ENCODE measurements at places on chromosomes 11 and 22.
A peak's percentile ranks its signal among the peaks of the same experiment; 100 is the strongest.

DNA sequence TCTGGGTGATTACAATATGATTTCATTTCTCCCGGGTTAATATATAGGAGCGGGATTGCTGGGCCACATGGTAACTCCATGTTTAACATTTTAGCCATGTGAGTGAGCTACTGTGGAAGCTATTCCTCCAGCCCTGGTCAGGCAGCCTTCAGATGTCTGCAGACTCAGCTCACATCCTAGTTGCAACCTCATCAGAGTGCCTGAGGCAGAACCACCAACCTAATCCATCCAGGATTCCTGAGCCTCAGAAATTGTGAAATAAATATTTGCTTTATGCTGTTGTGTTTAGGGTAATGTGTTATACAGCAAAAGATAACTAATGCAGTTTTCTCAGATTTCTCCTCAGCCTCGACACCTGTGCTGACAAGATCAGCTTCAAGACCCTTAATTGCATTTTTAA lies 676.8 kb downstream of the OPCML start:
- no peak for DNase-seq

GRCh38 chr11:58688789-58689503 lies 42.8 kb downstream of the GLYAT start:
- no peak for DNase-seq

- peak; percentile 63 for DNase-seq
Measured at GRCh38 chr11:117071344-117071787, 26.9 kb downstream of the SIK3 start.

DNA sequence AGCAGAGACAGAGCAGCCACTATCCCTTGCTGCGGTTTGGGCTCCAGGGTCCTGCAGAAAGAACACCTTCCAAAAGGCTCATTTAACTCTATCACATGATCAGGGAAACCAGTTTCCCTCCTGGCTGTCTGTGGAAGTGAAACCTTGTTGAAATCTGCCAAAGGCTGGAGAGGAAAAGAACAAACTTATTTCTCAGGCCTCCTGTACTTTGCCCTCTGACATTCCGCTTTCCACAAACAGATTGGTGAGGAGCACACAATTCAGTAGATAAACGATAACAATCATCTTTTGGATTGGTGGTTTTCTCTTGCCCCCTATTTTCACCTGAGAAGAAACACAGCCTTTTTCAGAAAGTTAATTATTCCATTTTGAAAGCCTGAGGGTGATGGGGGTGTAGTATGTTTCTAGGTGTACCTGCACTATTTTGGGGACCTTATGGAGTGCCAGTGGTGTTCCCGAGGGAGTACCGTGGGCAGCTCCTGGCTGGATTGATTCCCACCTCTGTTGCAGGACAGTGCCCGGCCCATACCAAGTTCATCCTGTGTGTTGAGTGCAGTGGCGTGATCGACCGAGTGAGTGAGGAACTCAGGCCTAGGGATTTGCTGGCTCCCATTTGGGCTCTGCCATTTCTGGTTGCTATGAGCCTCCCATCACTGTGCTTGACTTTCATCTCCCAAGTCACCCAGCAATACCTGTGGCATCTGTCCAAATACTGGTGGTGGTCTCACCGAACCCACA lies 102.0 kb downstream of the TBC1D22A start:
- DNase-seq = no peak

DNA sequence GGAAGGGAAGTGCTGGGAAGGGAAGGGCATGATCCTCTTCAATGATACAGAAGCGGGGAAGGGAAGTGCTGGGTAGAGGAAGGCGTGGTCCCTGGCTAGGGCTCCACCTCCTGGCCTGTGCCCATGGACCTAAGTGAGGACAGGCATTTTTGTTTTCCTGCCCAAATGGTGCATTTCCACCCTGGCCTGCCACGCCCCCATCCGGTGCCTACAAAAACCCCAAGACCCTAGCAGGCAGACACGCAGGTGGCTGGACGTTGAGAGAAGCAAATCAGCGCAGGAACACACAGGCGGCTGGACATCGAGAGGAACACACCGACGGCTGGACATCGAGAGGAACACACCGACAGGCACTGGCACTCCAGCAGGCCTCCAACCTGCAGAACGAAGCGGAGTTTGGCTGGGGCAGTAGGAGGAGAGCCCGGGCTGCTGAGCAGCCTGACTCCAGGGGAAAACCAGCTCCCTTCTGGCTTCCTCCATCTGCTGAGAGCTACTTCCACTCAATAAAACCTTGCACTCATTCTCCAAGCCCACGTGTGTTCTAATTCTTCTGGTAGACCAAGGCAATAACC lies 628.3 kb downstream of the BUD13 start:
- DNase-seq = no peak

DNA sequence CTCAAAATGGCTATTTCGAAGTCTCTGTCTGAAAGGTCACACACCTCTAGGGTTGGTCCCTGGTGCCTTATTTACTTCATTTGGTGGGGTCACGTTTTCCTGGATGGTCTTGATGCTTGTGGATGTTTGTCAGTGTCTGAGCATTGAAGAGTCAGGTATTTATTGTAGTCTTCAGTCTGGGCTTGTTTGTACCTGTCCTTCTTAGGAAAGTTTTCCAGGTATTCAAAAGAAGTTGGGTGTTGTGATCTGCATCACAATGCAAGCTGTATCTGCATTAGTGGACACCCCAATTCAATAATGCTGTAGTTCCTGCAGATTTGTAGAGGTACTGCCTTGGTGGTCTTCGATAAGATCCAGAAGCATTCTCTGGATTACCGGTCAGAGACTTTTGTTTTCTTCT lies 63.5 kb upstream of the TP53AIP1 start:
- DNase-seq = no peak

- DNase-seq = no peak
Measured at GRCh38 chr11:11476499-11476898, 123.4 kb upstream of the CSNK2A3 start.

GRCh38 chr11:64222651-64223000 lies 3.4 kb downstream of the TRPT1 start:
- DNase-seq = no peak

- DNase-seq = peak; percentile 97
Measured at GRCh38 chr11:113001709-113002108, 40.5 kb downstream of the NCAM1 start.

DNA sequence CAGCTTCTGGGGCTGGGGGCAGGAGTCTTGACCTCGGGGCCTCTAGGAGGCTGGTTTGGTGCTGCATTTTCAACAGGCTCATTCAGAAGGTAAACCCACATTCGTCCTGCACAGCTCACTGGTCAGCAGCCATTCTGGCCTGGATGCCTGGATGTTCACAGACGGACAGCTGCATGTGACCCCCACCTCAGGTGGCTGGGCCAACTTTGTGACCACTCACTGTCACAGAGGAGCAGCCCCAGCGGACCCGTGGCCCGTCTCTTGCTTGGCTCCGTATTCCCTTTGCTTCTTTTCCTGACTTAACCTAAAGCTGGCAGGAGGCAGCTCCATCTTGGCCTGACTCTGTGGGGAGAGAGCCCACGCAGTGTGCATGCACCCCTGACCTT lies 8.2 kb downstream of the DGCR8 start:
- no peak for DNase-seq

- DNase-seq = no peak
Measured at GRCh38 chr11:79025622-79026021, 415.2 kb downstream of the TENM4 start.

DNA sequence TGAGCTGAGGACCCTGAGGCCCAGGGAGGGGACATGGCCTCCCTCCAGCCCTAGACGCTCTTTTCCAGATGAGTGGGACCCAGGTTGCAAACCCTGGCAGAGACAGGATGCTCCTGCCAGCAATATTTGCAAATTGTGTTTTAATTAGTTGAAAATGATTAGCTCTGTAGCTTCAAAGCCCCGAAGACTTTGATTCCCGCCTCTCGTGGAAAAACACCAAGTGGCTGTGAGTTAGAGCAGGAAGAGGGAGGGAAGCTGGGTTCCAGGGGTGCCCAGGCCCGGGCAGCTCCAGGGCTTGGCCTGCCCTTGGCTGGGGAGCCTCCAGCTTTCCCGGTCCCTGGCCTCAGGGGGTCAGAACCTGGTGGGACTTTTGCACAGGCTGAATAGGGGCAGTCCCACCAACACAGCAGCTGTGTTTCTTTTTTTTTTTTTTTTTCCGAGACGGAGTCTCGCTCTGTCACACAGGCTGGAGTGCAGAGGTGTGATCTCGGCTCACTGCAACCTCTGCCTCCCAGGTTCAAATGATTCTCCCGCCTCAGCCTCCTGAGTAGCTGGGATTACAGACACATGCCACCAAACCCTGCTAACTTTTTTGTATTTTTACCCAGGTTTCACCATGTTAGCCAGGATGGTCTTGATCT lies 101.6 kb upstream of the RTL6 start:
- DNase-seq = no peak

DNA sequence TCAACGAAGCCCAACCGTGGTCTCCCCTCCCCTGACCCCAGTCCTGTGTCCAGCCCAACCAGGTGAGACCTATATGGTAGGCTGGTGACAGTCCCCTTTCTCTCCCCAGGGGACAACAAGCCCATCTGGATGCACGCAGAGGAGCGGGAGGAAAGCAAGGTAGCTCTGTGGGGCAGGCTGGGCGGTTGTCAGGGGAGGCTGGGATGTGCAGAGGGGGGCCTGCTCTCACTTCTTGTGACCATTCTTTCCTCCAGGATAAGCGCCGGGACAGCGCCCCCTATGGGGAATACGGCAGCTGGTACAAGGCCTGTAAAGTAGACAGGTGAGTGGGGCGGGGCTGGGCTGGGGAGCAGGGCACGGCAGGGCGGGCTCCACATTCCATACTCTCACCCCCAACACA lies 3.5 kb upstream of the RAB1B start:
- DNase-seq = no peak

DNA sequence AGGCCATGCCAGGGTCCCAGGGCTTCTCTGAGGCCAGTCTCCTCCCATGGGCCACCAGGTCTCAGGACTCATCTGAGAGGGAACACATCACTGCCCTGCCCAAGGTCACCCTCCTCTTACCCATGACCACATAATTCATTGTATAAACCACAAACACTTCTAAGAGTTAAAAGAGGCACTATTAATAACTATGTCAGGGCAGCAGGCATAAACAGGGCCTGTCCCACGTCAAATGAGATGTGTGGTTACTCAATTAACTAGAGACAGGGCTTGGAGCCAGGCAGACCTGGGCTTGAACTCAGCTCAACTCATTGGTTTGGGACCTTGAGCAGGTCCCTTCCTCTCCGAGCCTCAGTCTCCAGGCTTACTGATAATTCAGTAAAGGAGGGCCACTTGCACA lies 33.1 kb downstream of the ARAP1 start:
- no peak for DNase-seq

GRCh38 chr11:11960687-11961086 lies 47.7 kb downstream of the DKK3 start:
- DNase-seq = no peak

DNA sequence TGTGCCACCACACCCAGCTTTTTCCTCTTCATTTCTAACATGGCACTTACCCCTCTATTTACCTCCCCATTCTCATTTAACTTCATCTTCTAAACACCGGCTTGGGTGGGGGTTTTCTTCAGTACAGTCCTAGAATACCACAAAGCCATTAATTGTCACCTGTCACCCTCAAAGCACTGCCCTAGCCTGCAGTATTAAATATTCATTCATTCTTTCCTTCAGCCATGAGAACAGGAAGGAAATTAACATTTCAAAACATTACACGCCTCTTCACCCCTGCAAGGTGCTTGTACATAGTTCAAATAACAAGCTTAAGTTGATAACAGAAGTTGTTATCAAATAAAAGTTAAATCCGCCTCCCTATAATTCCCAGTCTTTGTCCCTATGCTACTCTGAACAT lies 10.7 kb upstream of the VPS37C start:
- DNase-seq = no peak

DNA sequence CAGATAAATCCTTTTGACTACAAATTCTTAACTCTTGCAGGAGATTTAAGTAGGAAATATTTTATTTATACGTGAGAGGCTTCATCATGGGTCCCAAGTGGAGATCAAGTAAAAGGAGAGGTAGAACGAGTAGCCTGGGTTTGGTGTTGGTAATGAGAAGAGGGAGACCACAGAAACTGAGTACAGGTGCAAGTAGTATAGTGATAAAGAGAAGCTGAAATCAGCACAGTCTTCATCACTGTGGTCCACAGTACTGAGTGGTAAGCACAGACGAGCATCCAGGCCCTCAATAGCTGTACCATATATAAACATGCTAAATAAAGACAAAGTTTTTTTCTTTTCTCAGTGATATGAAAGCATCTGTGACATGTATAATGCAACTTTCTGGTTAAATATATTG lies 5.8 kb upstream of the OR52E5 start:
- no peak for DNase-seq

DNA sequence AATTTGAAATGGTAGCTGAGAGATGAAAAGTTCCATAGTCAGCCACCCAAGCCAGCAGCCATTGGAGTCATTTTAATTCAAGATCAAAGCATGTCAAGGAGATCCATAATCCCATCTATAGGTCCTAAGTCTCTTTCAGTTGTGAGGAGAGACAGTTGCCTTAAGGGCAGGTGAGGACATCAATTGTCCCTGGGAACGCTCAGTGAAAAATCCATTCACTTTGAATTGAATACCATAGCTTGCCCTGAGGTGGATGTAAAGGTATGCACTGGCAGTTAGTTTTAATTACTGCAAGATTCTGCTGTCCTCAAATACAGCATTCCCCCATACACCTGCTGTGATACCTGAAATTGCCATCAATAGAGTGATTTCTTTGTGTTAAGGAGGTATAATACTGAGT lies 25.3 kb upstream of the TBCEL start:
- DNase-seq = no peak

DNA sequence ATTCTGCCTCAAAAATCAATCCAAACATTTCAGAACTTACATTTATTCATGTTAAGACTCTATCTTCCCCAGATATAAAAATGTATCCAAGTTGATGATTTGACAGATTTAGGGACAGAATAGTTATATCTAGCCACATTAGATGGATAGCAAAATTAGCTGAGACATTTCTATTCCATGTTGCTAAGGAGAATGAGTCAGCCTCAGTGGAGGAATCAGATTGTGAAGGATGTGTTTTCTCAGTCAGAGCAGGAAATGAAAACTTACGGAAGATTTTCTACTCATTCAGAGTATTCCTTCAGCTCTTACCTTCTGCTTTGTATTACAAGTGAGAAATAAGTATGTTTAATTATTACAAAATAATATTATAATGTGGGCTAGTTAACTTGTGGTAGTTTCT lies 556.3 kb upstream of the ANO3 start:
- DNase-seq = no peak

DNA sequence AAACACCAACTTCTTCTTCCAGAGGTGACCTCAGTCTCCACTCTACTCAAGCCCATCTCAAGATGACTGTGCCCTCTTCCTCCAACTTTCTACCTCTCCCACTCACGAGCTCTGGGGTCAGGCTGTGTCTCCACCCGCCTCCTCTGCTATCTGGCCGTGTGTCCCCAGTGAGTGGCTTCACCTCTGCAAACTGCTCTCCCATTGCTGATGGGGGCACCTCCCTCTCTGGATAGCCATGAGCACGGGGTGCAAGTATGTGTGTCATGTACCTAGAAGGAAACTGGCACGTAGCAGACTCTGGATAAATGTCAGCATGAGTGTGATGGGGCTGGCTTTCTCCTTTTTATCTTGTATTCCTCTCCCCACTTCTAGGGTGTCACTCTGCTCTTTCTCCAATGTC lies 18.3 kb upstream of the RAC2 start:
- DNase-seq = no peak

DNA sequence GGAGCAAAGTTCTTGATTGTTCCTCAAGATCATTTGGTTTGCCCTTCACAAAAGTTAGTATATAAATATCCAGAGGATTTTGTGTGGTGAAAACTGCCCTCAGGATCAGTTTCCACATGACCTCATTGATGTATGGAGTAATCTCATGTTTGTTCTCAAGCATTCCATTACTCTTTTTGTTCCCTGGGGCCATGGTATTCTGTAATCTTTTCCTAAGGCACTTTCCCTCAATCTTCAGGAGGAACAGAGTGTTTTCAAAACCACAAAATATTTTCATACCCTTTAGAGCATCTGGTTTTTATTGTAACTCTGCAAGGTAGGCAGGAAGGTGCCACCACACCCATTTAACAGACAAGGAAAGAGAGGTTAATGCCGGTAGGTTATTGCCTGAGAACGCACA lies 99.6 kb downstream of the FAM181B start:
- no peak for DNase-seq

All from NCI-H2029 treated with DMSO at 0.1 percent for 48 hours (cell line).